ENCODE measurements at places on chromosomes 1 and 21. TPM values are rescaled to one million over a fixed set of nuclear protein-coding genes. Genes with fewer than 3 reads are reported as not detected.

KANK4 gene
- total RNA-seq: not detected

TNFRSF9 gene
- total RNA-seq: 0.13 TPM

DDR2 gene
- total RNA-seq: 65.0 TPM

TEX38 gene
- not detected for total RNA-seq

ADCY10 gene
- 0.07 TPM for total RNA-seq

MR1 gene
- total RNA-seq: 4.2 TPM

FCGR3B gene
- total RNA-seq: not detected

CD5L gene
- total RNA-seq: not detected

PROK1 gene
- total RNA-seq: not detected

OXCT2 gene
- 1.6 TPM for total RNA-seq

SAMD11 gene
- total RNA-seq: not detected

B3GALT5 gene
- not detected for total RNA-seq

SEMA4A gene
- 1.0 TPM for total RNA-seq

ADORA3 gene
- total RNA-seq: 0.13 TPM

CELA3B gene
- 0.40 TPM for total RNA-seq

EFNA3 gene
- total RNA-seq: 1.9 TPM

S100A2 gene
- 2.4 TPM for total RNA-seq

ANGPTL7 gene
- not detected for total RNA-seq

AGMAT gene
- total RNA-seq: 2.3 TPM

SPATA21 gene
- total RNA-seq: under 0.01 TPM

NOS1AP gene
- total RNA-seq: 2.5 TPM

MROH7 gene
- under 0.01 TPM for total RNA-seq

All from thoracic aorta endothelial cell (primary cell).